Activated CD4-positive, alpha-beta T cell treated with anti-CD3 and anti-CD28 coated beads, Interleukin-2, amount 50 U/mL, for 24 hours (primary cell): ENCODE measurements at places on chromosomes 7 and 10.

DNA sequence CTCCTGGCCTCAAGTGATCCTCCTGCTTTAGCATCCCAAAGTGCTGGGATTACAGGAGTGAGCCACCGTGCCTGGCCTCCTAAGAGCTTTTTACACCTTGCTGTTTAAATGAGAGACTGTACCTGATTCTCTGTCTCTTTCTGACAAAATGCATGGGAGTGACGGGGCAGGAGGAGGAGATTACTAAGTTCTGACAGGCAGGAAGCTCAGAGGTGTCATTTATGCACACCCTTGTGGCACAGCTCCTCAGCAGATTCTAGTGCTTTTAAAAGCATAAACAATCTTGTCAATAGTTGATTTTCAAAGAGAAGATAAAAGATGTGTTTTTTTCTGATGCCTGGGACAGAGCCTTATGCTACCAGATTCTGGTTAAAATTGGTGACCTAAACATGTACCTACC, 39.7 kb upstream of the STEAP4 start:
- no peak for DNase-seq

DNA sequence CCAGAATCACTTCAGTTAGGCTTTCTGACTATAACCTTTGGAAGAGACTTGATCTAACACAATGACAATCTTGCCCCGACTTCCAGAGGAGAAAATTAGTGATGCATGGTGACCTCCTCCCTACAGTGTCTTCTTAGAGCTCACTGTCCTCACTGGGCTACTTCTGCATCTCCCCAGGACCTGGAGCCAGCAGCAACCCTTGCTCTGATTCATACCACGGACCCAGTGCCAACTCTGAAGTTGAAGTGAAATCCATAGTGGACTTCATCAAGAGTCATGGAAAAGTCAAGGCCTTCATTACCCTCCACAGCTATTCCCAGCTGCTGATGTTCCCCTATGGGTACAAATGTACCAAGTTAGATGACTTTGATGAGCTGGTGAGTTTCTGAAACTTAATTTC, 12.6 kb downstream of the CPA2 start:
- no peak for DNase-seq

GRCh38 chr7:133310232-133310862, 57.5 kb downstream of the EXOC4 start:
- DNase-seq = no peak

- no peak for DNase-seq
Measured at GRCh38 chr10:1726861-1727260, 10.5 kb downstream of the ADARB2 start.

DNA sequence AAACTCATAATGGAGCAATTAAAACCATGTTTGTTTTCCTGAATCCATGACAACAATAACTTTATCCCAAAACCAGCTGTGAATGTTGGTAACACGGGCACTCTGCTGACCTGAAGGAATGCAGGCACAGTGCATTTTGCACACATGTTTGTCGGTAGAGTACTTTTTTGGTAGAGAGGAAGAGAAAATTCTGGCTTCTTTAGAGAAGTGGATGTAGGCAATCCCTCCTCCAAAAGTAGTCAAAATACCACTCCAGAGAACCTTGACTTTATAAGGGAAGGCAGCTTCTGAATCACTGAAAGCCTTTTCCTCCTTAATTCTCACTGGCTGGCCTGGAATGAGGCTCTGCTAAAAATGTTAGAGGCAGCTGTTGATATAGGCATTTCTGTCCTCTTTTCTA, 15.8 kb upstream of the ACTA2 start:
- DNase-seq = no peak

GRCh38 chr7:115038158-115038557, 116.3 kb downstream of the MDFIC start:
- no peak for DNase-seq

DNA sequence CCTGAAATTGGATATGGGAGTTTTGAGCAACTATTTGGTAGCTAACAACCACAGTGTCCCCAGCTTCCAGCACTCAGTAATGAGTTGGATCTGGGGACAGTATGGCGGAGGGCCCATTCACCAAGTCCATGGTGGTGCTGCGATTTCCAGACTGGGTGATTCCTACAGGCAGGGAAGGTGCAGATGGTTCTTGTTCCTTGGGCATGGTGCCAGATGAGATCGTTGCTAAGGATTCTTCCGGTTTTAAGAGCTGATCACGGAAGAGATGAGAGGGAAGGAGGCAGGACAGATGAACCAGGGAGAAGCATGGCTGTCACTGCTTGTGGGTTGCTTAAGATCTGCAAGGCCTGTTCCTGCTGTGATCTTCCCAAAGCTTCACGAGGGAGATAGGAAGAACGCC, 380.3 kb downstream of the TCERG1L start:
- no peak for DNase-seq

- peak; percentile 93 for DNase-seq
Measured at GRCh38 chr7:604001-604883, 84.6 kb upstream of the PDGFA start.
